ENCODE measurements at places on chromosomes 7 and 10.
A peak's percentile ranks its signal among the peaks of the same experiment; 100 is the strongest.

DNA sequence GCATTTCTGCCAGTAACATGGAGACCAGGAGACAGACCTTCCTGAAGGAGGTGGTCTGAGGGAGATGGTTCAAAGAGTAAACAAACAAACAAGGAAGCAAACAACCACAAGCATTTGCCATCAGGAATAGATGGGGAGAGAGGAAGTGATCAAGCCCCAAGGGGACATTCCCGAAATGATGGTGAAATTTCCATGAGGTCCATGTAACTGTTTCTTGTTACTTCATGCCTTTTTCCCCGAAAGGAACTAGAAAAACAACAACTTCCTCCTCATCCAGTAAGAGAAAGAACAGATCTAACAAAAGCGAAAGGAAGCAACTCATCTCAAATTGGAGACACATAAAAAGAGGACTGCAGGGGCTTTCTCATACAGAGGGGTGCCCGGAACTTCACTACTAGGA is 152.5 kb upstream of the ZNF32 start:
- DNase-seq, result no peak

- DNase-seq, result peak; percentile 83
Measured at GRCh38 chr10:17335065-17335464, 107.0 kb downstream of the VIM start.

DNA sequence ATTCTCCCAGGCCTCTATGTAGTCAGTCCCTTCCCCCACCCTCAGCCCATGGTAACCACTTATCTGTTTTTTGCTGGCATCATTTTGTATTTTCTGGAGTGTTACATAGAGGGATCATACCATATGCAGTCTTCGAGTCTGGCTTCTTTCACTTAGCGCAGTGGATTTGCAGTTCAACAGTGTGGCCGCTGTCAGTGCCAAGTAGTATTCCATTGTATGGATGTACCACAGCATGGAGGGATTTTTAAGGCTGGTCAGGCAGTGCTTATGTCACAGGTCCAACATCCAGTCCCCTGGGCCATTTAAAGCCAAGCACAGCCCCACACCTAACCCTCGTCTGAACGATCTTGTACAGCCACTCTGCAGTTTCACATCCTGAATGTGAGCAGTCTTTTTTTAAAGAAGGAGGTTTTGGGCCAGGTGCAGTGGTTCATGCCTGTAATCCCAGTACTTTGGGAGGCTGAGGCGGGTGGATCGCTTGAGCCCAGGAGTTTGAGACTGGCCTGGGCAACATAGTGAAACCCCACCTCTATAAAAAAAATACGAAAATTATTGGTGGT is 121.8 kb downstream of the CUX1 start:
- no peak for DNase-seq

DNA sequence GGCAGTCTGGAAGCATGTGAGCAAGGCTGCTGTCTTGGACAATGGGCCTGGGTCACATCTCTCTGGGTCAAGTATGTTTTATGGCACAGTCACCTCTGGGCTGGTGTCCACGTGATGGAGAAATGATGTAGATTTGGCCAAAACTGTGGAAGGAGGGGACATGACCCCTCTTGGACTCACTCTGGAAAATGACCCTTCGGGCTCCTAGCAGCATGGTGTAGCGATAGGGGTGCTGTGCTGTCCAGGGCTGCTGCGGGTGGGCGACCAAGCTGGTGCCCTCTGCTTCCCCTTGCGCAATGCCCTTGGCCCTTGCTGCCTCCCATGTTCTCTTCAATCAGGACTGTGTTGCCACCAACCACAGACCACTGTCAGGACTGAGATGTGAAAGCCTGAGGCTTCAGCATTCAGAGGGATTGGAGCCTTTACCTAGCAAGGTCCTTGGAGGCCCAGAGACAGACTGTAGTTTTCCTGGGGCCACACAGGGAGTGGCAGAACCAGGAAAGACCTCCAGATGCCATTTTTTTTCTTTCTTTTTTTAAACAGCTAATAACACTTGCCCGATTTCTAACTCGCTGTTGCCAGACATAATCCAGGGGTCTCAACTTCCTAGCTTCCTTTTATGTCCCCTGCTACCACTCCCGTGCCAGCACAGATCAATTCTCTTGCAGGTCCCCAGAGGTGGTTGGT is 6.1 kb downstream of the CYP26A1 start:
- no peak for DNase-seq

GRCh38 chr10:35643151-35644049 is 1.3 kb upstream of the FZD8 start:
- peak; percentile 67 for DNase-seq

Data from astrocyte of the spinal cord (primary cell).